ENCODE measurements at places on chromosomes 4 and X.

- DNase-seq: peak; percentile 33
These were observed 214.0 kb upstream of the UGT8 start for GRCh38 chr4:114384629-114385028.

- DNase-seq: no peak
These were observed 14.1 kb downstream of the CXCL1 start for GRCh38 chr4:73883306-73883705.

GRCh38 chr4:172980219-172980618, 188.4 kb upstream of the GALNT7 start:
- no peak for DNase-seq

- DNase-seq: no peak
These were observed 17.8 kb upstream of the RNF4 start for GRCh38 chr4:2451036-2451520.

DNA sequence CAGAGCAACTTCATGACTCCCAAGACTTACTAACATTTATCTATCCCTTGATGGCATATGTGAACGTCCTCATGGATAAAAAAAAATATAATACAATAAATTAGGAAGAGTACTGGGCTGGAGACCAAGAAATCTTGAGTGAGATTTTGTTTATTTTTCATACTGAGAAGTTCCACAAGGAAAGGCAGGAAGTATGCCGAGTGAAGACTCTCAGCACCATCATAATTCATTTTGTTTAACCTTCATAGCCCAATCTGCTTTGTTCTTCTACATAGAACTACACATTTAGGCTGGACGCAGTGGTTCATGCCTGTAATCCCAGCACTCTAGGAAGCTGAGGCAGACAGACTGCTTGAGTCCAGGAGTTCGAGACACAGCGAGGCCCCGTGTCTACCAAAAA, 198.3 kb downstream of the NSUN7 start:
- DNase-seq: no peak

DNA sequence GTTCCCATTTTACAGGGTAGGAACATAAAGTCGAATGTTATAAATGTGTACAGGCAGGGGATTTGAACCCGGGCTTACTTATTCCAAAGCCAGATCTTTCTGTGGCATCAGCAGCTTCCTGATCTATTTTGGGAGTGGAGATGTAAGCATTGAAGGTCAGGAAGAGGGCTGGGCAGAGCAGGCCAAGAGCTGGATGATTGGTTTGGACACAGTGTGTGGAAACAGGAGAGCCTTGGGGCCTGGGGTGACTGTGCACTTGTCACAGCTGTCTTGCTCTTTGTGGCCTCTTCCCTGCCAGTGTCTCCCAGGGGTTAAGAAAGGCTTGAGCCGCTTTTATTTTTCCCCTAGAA, 127.9 kb upstream of the ENPP6 start:
- DNase-seq: no peak

- DNase-seq: no peak
These were observed 735.9 kb upstream of the TENM3 start for GRCh38 chr4:181507180-181507835.

- DNase-seq: no peak
These were observed 118.9 kb downstream of the SLC10A6 start for GRCh38 chr4:86730310-86730709.

All from foreskin keratinocyte (primary cell).